ENCODE measurements at places on chromosomes 3 and 15.

DNA sequence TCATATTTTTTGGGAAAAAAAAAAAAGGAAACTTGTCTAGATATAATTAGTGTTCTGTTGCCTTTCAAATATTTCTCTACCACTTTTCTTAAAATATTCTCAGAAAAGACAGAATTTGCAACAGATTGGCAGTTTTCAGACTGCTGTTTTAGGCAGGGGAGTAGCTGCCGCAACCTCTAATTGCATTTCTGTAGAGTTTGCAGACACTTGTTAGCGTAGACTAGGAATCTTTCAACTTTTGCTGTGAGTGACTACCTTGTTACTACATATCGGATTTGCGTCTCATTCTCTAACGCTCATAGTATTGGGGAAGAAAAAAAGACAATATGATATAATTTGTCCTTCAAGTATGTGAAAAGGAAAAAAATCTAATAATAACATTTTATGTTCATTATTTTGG is 10.7 kb downstream of the TGFBR2 start:
- DNase-seq: no peak

DNA sequence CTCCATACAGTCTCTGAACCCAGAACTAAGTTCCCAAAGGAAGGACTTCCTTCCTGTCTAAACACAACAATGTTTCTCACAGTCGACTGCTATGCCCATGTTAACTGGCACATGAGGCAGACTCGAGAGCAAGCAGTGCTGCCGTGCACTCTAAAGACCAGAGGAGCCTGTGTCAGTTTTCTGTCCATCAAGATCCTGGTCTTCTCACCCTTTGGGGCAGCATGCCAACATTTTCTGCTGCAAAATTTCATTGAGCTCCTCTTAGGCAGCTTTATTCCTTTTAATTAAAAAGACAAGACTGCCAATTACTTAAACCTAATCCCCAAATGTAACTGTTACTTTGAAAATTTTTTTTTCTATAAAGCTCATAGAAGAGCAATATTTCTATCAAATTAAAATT is 205.1 kb downstream of the GAP43 start:
- no peak for DNase-seq

- no peak for DNase-seq
Observed at GRCh38 chr3:47523310-47524073, 10.0 kb upstream of the ELP6 start.

DNA sequence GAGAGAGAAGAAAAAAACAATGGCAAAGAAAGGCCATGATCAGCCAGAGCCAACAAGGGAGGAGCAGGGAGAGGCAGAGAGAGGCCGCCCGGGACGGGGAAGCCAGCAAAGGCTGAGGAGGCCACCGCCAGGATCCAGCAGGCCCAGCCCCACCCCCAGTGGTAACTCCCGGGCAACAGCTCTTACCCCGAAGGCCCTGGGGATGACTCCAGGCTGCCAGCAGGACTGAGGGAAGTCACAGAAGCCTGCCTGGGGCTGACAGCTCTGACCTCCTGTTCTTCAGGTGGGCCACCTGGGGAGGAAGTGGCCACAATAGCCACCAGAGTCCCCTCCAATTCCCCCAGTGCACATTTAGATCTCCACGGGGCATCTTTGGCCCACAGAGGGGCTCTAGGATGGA is 184.3 kb upstream of the LINGO1 start:
- no peak for DNase-seq

- DNase-seq: no peak
Observed at GRCh38 chr3:126051234-126051633, 32.7 kb downstream of the SLC41A3 start.

DNA sequence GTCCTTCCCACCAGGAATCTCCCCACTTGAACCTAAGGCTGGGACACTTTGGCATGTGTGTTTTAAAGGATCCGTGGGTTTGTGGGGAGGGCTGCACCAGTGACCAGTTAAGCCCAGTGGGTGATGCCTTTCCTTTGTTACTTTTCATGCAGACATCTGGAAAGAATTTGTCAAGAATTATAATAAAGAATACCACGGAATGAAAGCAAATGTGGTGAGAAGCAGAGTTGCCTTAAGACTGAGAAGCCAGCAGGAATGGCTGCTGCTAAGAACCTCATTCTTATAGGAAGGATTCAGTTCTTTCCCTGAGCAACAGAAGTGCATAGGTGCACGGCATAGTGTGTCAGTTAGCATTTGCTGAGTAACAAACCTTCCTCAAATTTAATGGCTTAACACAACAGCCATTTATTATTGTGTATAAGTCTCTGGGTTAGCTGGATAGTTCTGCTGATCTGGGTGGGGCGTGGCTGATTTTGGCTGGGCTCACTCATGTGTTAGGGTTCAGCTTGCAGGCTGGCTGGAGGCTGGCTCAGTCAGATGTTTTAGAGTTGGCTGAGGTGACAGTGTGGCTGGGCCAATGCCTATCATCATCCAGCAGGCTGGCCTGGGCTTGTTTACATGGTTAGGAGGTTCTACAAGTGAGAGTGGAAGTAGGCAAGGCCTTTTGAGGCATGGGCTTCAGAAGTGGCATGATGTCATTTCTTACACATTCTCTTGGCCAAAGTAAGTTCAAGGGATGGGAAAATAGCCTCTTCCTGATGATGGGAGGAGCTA is 262.7 kb upstream of the CTDSPL start:
- DNase-seq: no peak

DNA sequence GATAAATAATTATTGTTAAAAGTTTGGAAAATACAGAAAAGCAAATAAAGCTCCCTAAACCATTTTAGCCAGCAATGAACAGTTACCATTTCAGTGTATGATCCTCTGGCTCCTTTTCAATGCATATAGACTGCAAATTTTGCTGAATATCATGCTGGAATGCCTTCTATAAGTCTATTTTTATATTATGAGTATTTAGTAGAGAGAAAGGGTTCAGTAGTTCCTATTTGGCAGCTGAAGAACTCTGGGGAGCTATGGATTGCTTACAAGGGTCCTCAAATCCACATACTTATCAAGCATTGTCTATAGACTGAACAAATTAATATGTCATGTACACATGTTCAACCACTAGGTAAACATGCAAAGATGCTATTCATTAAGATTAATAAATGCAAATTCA is 46.1 kb downstream of the LRRC3B start:
- DNase-seq: no peak

GRCh38 chr15:62403164-62403809 is 238.2 kb upstream of the C2CD4B start:
- DNase-seq: no peak

- DNase-seq: no peak
Observed at GRCh38 chr3:67037615-67038014, 39.5 kb downstream of the KBTBD8 start.
